Fibroblast of skin of left quadriceps (primary cell): ENCODE measurements at places on chromosomes 5 and 9.

GRCh38 chr9:78314550-78314949, 17.6 kb downstream of the PSAT1 start:
- DNase-seq = no peak

DNA sequence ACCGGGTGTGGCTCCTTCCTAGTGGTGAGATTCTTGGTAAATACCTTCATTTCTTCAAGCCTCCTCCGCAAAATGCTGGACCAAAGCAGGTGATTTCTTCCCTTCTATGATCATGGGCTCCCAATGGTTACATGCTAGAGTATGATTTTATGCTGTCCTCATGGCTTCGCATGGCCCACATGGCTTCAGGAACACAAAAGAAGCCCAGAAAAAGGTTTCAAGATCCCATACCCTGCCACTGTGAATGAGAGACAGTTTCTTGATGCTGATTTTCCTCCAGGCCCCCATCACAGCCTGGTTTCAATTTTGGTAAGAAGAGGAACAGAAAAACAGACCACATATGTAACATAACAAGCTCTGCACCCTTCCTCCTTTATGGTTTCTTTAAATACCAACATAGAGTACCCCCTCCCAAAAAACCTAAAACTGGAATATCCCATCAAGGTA, 2.4 kb upstream of the RXFP3 start:
- DNase-seq = no peak

DNA sequence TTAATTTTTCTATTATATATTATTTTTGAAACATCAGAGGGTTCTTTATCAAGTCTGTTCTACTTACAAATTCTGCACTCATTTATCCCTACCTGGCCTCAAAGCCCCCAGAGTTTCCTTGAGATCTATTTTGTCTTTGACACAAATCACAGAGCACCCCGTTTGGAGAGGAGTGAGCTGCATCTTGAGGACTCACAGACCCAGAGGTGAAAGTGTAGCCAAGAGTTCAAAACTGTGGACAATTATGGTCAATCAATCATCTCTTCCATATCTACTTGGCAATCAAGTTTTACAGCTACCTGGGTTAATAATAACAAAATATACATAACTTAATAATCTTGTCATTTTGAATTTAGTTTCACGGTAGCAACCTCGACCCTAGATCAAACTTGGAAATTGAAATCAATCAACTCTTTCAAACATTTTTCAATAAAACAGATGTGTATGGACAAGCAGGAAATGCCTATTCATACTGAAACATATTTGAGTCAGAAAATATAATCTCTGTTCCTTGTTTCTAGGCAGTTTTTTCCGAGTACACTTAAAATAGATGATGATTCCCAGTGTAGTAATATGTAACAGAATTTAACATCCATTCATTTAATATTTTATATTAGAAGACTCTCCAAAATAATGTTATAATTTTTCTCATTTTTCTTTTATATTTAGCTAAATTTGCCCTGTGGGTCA, 13.7 kb upstream of the SYK start:
- no peak for DNase-seq

DNA sequence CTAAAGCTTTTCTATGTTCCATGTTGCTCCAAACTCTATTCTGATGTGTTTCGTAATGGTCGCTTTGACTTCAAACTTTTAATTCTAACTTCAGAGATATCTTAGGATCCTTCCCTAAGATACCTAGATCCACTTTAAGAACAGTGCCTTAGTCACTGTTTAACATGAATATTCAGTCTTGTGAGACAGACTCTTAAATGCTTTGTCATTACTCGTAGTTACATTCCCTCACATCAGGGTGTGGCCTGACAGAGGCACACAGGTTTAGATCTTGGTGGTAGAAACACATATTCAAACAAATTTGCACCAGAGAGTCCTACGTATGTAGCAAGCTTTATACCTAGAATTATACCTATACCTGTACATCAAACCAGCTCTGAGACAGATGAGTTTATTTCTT, 687.0 kb upstream of the C9orf72 start:
- no peak for DNase-seq

DNA sequence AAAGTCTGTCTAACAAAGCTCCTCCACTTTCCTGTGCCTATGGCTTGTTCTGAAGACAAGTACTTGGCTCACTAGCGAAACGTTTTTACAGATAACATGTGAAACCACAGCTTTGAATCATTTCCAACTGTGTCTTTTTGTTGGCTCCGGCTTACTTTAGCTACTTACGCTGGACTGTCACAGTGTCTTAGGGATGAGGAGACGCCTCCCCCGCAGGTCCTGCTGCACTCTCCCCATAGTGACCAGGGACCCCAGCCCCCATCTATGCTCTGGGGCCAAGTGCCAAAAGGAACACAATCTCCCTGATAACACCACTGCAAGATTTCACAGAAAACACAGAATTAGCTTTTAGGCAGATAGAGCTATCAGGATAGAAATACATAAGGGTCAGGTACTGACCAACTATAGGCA, 219.1 kb downstream of the ADAMTS6 start:
- DNase-seq = peak; percentile 80

DNA sequence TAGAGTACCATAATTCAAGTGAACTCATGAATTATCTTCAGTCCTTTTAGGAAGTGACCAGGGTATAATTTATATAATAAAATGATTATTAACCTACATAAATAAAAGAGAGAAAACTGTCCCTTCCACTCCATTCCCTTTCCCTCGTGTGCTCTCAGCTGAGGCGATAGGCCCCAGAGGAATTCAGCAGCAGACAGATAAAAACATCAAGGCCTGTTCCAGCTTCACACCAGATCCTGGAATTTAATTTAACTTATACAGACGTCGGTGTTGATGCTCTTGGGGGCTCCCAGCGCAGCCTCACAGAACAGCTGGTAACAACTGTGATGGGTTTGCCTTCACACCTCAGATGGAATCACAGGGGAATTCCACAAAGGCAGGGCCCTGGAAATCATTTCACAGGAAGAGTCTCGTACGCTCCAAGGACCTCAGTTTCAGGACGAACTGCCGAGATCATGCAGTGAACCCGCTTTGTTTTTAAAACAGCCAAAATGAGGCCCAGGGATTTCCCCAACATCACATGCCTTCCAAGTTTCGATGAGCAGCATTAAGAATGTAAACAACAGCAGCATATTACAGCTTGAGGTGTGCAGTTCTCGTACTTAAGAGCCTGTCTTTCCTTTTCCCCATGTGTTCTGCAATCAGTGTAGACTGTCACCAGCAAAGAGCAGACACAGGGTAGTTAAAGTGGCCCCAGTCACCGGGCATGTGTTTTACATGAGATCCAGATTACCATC, 73.6 kb upstream of the ALDH1B1 start:
- no peak for DNase-seq

- DNase-seq = peak; percentile 52
Measured at GRCh38 chr9:130421802-130422276, 22.9 kb upstream of the ASS1 start.

GRCh38 chr5:43313854-43314457, 744 bp upstream of the HMGCS1 start:
- DNase-seq = no peak

- no peak for DNase-seq
Measured at GRCh38 chr5:3606121-3606831, 10.6 kb downstream of the IRX1 start.

- peak; percentile 10 for DNase-seq
Measured at GRCh38 chr9:85522459-85523092, 219.2 kb downstream of the AGTPBP1 start.

DNA sequence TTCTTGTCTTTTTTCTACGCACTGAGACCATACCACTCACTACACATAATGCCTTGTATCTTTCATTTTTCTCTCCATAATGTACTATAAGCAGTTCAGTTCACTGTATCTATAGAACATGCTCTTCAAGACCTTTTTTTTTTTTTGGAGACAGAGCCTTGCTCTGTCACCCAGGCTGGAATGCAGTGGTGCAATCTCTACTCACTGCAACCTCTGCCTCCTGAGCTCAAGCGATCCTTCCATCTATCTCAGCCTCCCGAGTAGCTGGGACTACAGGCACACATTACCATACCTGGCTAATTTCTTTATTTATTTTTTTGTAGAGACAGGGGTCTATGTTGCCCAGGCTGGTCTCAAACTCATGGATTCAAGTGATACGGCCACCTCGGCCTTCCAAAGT, 208.7 kb downstream of the FANCC start:
- no peak for DNase-seq

GRCh38 chr5:125200866-125201373, 454.5 kb upstream of the ZNF608 start:
- DNase-seq = no peak

- no peak for DNase-seq
Measured at GRCh38 chr9:36803961-36804360, 230.1 kb downstream of the PAX5 start.

GRCh38 chr5:26482810-26483375, 555.5 kb downstream of the CDH9 start:
- DNase-seq = no peak

DNA sequence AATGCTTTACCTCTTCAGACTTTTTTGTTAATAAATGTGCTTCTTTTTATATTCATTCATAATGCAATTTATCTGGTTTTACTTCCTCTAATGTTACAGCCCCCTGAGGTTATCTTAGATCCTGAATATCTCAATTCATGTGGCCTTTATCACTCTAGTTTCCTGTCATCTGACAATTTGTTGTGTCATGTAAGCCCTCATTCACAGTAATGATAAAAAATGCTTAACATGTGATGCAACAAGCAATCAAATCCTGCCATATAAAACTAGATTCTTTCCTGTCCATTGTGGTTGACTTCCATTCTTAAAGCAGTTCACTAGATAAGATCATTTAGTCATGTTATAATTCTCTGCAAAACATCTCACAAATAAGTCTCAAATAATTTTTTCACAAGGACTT, 991.2 kb upstream of the ACO1 start:
- DNase-seq = no peak

DNA sequence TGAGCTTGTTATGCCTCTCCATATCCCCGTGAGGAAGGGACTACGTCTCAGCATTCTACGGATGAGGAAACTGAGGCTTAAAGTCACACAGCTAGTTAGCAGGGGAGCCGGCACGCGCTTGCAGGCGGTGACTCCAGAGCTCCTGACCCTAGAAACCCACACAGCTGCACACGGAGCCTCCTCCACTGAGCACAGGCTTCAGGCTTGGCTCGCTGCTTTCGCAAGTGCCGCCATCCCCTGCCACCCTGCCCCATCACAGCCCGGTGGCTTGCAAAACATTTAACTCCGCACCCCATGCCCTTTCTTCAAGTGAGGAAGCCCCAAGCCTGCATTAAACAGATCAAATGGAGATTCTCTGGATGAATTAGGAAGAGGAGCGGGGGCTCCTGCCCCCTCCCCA, 138.3 kb downstream of the HSD17B3 start:
- DNase-seq = no peak

GRCh38 chr9:6460189-6460768, 47.3 kb downstream of the UHRF2 start:
- no peak for DNase-seq

DNA sequence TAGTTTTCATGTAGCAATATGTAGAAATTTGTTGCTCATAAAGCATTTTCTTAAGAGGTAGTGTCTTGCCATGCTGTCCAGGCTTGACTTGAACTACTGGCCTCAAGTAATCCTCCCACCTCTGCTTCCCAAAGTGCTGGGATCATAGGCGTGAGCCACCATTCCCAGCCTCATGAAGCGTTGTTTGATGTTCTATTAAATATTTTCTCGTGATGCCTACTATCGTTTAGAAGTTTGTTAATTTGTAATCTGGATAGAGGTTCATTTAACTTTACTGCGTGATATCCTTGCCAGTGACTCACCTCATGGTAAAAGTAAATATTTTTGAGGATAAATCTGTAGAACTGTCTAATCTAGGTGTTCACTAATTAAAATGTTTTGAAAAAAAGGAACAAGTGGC, 82.6 kb downstream of the VCAN start:
- no peak for DNase-seq

DNA sequence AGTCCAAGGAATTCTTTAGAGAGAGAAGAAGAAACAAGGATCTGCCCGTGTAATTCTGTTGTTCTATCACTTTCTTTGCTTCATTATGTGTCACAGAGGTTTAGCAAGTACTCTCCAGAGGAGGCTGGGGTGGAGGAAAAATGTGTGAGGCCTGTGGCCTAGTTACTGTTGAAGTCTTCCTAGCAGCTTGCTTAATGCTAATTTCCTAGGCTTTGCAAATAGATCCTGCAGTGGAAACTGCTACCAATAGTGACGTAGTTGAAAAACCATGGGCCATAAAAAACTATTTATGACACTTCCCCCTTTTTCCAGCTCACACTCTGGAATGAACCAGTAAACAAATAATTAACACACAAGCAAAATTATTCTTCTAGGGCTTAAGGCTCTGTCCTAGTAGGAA, 27.0 kb upstream of the C9orf72 start:
- no peak for DNase-seq

DNA sequence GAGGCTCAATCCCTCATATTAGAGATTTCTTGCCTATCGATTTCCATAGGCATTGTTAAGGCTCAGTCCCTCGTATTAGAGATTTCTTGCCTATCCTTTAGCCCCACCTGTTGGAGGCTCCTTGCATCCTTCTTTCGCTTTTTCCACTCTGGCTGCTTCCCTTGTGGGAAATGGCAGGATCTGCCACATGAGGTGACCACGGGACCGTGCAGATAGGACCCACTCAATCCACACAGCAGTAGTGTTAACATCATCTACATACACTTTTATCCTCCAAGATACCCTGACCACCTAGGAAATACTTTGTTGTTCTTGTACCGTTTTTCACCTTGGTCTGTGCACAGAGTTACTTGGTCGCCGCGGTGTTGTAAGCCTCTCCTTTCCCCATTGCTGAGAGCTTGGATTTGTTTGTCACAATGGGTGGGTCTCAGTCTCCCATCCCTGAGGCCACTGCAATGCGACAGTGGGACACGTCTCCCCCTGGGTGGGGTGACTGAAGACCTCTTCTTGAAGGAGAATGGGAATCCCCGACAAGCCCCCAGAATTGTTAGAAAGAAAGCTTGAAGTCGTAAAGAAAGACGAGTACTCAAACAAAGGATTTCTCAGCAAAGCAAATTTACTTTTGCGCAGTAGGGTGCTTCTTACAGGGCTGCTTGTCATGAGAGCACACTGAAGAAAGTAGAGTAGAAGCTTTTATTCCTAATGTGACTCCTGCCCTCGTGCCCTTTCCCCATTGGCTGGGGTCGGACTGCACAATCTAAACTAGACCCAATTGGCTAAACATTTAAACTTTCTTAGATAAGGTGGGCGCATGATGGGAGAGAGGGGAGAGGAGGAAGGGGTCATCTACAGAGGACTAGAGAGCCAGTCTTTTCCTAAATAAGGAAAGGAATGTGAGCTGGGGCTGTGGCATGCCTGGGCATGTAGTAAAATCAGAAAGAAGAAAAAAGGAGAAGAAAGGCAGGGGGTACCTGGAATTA, 19.8 kb downstream of the IFT74 start:
- DNase-seq = peak; percentile 20

- DNase-seq = peak; percentile 75
Measured at GRCh38 chr9:98908897-98909634, 34.6 kb upstream of the COL15A1 start.
